ENCODE measurements at places on chromosomes 7 and 10.

GRCh38 chr7:75687246-75688088 is 51.3 kb downstream of the HIP1 start:
- no peak for DNase-seq

DNA sequence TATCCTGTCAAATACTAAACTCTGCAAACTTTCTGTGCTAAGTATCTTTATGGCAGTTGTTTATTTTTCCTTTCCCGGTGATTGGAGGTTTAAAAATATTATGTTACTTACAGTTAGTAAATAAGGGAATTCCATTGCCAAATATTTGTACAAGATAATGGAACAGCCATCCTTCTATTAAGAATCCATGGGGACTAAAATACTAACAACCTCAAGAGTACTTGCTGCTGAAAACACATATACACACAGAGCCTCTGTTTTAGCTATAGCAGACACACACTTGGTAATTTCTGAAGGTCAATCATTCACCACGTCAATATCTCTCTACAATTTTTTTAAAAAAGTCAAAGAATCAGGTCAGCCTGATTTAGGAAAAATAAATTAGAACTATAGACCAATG is 32.4 kb downstream of the TSPAN12 start:
- DNase-seq, result no peak

DNA sequence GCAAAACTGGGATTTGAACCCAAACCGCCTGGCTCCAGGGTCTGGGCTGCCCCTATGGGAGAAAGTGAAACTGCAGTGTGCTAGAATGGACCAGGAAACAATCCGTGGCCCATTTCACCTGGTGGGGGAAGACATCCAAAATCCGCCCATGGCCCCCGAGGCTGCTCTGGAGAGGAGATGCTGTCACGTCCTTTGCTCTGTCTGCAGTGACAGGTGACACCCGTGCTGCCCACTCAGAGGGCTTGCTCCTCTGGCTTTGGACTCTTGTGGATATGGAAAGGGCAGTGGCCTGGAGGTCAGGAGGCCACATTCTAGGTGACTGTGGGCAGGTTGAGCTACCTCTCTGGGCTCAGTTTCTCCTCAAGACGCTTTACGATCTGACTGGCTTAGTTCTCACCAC is 151.2 kb upstream of the GPR26 start:
- no peak for DNase-seq

DNA sequence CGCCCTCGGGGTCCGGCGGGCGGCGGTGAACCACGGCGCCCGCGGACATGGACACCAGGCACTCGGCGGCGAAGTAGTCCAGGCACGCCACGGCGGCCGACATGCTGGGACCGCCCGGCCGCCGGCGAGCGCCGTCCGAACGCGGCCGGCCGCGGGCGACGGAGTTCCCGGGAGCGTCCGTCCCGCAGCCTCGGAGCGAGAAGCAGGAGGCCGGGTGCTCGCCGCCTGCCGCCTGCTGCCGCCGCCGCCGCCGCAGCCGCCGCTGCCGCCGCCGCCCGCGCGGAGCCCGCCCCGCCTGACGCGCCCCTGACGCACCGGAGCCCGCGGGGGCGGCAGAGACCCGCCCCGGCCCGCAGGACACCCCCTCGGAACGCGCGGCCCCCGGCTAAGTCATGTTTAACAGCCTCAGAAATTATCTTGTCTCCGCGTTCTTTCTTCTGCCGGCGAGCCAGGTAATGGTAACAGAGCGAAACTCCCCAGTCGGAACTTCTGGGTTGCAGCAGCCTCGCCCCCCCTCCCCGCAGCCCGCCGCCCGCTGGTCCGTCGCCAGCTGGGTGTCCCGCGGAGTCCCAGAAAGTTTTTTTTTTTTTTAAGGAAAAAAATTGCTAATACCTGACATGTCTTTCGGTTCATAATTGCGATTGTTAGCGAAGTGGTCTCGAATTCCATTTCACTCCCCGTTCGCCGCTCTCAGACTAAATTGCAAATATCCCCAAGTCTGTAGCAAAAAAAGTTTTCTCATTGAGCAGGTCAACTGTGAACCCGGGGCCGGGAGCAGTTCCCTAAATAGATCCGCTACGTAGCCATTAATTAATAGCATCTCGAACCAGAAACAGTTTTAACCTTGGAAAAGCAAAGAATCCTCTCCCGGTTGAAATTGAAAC is at the start of gene KLF14:
KLF14 (minus strand) TSS at position 277 of the 884 bp plus-strand sequence; CDS start at position 103, 174 bp downstream.
- no peak for DNase-seq

DNA sequence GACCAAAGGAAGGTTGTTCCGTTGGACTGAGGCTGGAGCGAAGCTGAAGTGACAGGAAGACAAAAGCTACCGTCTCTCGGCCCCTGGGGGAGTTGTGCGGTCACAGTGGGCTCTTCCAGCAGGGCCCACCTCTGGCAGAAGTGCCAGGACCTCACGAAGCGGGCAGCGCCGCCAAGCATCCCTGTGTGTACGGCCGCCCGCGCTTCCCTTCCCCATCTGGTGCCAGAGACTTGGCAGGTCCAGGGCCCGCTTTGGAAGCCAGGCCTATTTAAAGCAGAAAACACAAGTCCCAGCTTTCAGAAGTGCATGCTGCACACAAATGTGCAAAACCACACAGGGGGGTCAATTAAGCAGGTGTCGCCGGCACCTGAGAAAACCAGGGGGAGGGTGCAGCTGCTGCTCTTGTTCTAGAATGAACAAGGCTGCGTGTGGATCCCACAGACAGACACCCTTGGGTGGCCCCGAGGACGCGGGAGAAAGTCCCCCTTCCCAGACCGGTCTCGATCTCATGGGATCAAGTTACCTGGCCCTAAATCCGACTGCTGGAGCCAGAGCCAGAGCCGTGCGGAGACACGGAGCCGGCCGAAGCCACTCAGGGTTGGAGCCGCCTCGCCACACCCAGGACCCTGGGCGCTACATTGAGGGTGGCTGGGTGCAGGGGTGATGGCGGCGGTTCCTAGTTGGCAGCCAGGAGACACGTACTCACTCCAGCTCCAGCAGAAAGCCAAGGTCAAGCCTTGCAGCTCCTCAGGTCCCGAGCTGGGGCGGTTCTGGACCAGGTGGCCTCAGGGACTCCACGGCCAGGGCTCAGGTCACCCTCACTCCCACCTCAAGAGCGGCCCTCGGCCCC is 51.8 kb upstream of the PPP2R2D start:
- DNase-seq, result no peak

DNA sequence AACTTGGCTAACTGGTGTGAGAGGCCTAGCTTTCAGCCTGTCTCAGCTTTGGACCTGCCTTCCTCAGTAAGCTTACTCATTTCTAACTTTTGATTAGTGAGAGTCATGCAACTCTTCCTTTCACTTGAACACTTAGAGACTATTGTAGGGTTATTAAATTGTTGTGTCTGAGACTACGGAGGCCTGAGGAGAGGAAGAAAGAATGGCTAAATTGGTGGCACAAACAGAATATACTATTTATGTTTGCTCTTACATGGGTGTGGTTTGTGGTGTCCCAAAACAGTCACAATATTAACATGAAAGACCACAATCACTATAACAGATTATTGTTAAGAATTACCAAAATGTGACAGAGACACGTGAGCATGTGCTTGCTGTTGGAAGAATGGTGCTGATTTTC is 82.1 kb downstream of the TRIM24 start:
- no peak for DNase-seq

DNA sequence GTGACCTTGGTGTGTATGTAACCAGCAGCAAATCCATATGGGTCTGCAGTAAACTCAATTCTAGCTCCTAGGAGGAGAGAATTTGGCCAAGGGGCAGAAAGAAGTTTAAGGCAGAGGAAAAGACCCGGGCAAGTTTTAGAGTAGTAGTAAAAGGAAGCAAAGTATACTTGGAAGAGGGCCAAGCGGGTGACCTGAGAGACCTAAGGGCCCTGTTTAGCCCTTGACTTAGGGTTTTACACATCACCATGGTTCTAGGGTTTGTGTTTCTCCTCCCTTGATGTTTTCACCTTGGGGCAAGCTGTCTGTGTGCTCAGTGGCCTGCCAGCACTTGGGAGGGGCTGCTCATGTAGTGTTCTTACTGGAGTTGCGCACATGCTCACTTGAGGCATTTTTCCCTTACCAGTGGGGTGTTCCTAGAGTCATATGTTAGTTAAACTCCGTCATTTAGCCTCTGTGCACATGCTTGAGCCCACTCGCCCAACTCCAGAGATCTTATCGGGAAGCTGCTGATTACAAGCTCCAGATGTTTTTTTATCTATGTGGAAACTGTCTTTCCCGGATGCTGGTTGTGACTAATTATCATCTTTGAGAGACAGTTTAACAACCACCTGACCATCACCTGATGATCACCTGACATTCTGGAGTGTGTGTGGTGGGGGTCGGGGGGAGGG is 137.6 kb upstream of the PRSS1 start:
- no peak for DNase-seq

DNA sequence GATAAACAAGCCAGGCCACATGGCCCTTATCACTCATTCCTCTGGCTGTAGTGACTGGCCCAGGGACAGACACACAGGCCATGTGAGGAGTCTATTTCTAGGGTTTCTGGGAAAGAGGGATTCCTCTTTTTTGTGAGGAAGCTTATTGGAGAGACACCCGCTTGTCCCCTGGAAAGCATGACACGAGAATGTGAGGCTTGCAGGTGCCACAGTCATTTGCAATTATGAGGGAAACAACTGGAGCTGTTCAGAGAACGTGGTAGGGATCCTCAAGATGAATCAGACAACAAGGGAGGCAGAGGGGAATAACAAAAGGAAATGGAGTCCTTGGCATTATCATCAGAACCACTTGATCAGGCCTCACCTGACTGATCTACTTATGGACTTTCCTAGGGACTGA is 64.5 kb downstream of the ADCYAP1R1 start:
- no peak for DNase-seq

GRCh38 chr10:75980419-75981002 is 549.1 kb downstream of the LRMDA start:
- DNase-seq, result no peak

DNA sequence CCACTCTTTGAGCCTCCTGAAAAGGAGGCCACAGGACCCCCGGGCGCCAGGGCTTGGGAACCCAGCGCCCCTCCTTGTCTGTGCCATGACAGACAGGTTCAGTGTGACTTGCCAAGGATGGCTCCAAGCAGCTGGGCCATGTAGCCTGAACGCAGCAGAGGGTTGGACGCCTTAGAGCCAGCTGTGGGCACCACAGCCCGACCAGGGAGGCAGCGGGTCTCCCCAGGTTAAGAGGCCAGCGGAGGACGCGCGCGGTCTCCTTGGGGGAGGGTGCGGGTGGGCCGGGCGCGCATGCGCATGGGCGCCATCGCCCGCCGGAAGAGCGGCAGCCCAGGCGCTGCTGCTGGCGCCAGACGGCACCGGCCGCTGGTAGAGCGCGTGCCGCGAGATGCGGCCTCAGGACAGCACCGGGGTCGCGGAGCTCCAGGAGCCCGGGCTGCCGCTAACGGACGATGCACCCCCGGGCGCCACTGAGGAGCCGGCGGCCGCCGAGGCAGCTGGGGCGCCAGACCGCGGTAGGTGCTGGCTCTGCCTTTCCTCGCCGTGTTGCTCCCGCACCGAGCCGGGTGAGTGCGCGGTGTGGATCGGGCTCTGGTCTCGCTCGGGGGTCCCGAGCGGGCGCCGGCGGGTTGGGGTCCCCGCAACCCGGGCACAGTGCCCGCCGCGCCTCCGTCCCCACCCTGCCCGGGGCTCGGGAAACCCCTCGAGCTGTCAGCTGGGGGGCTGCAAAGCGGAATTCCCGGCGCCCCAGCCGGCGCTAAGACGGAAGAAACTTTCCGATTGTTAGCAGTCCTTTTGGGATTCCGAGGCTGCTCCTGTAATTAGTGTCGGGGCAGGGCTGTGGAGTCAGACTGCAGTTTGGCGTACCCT is at the start of gene SLC35G1:
SLC35G1 (plus strand) TSS at position 333 of the 870 bp plus-strand sequence; CDS start at position 389, 56 bp downstream.
- DNase-seq, result no peak
